Effector memory CD8-positive, alpha-beta T cell (primary cell): ENCODE measurements at places on chromosomes 12 and 14.

DNA sequence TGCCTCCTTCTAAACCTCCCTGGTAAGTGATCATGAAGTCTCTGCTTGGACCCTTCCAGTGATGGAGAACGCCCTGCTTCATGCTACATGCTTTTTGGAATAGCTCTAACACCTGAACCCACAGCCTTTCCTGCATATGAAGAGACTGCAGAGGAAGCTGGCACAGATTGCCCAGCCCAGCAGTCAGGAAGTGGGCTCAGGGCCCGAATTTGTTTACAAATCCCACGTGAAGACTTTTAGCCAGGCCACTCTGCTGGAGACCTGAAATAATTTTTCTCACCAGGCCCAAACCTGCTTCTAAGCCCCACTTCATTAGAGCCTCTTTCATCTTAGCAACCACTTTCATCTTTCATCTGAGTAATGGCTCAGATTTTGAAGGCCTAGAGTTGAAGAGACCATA, 22.9 kb downstream of the RTN1 start:
- DNase-seq = no peak

- DNase-seq = no peak
These were observed 32.8 kb upstream of the TOMM20L start for GRCh38 chr14:58362798-58363412.

DNA sequence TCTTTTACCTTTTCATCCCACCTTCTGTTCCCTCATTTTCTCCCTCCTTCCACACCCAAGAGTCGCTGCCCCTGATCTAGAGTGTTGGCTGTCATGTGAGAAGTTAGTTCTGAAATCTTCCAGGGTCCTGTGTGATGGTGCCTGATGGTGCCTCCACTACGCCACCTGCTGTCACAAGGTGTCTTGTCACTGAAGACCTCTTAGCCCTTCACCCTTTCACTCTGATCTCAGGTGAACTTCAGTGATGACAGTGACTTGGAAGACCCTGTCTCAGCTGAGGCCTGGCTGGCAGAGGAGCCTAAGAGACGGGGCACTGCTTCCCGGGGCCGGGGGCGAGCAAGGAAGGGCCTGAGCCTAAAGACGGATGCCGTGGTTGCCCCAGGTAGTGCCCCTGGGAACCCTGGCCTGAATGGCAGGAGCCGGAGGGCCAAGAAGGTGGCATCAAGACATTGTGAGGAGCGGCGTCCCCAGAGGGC, 7.6 kb upstream of the PFDN5 start:
- DNase-seq = peak; percentile 77

GRCh38 chr14:49986343-49987014, 93.6 kb downstream of the ARF6 start:
- DNase-seq = no peak

DNA sequence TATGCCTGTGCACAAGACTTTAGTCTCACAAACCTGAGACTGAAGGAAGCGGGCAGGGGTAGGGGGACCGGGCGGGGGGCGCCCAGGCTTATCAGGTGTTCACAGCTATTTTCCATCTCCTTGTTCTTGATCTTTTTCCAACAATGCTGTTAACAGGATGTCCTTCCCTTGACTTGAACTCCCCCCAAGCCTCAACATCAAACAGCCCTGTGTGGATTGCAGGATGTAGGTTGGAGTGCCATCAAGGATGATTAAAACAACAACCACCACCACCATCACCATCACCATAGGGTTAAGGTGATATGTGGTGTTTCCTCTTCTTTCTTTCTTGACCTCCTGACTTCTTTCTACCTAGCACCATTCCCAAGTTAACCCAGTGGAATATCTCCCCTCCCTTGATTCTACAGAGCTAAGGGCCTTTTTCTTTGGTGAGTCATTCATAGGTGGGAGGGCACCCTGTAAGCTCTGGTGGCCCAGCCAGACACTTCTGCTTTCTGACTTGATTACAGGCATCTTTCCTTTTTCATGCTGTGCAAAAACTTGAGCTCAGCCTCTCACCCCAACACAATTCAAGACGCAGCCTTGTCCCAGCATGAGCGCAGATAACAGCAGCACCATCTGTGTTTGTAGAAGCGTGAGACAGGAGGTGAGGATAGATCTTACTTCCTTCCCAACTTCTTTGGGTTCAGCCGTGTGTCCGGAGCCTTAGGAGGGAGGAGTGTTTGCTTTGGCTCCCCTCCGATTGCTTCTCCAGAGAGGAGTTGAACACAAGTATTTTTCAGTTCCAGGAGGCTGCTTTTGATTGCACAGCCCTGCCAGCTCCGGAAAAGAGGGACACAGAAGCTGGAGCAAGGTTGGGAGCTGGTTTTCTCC, 26.8 kb downstream of the FLVCR2 start:
- DNase-seq = no peak

DNA sequence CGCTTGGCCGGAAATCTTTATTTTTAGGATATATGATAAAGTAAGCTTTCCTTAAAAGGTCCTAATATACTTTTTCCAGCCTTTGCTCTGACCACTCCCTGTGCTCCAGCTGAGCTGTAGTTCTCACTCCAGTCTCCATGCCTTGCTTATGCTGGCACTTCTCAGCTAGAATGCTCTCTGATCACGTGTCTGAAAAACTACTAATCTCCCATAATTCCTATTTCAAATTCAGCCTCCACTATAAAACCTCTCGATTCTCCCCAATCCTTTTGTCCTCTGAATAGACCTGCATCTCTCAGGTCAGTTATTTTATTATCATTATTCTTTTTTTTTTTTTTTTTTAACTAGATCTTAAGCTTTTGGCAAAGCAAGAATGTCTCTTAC, 3.7 kb downstream of the BIN2 start:
- DNase-seq = no peak

DNA sequence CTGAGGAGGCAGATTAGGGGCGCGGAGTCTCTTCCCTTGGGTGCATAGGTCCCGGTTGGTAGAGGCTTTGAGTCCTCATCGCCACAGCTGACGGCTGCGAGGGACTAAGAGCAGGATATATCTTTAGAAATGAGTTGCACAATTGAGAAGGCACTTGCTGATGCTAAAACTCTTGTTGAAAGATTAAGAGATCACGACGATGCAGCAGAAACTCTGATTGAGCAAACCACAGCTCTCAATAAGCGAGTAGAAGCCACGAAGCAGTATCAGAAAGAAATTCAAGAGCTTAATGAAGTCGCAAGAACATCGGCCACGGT, 22.1 kb downstream of the SPATS2 start:
- no peak for DNase-seq

DNA sequence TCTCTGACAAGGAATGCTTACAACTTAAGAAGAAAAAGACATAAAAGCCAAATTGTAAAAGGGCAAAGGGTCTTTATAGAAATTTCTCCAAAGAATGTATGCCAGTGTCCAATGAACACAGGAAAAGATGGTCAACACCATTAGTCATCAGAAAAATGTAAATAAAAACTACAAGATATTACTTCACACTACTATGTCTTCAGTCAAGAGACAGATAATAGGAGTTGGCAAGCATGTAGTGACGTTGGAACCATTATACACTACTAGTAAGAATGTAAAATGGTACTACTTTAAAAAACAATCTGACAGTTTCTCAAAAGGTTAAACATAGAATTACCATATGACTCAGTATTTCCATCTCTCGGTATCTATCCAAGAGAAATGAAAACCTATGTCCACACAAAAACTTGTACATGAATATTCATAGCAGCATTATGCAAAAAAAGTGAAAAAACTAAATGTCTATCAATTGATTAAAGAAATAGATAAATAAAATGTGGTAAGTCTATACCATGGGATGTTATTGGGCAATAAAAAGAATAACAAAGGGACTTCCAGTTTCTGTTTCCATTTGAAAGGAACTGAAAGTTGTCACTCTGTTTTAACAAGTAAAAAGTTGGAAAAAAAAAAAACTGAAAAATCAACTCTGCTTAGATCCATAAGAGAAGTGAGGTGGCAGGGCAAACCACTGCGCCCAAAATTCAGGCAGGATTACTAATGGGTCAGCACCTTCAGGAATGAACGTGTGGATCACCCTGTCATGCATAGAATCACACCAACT, 69.8 kb downstream of the ALG10B start:
- DNase-seq = no peak

- no peak for DNase-seq
These were observed 132.2 kb downstream of the ANO4 start for GRCh38 chr12:100926669-100927248.

DNA sequence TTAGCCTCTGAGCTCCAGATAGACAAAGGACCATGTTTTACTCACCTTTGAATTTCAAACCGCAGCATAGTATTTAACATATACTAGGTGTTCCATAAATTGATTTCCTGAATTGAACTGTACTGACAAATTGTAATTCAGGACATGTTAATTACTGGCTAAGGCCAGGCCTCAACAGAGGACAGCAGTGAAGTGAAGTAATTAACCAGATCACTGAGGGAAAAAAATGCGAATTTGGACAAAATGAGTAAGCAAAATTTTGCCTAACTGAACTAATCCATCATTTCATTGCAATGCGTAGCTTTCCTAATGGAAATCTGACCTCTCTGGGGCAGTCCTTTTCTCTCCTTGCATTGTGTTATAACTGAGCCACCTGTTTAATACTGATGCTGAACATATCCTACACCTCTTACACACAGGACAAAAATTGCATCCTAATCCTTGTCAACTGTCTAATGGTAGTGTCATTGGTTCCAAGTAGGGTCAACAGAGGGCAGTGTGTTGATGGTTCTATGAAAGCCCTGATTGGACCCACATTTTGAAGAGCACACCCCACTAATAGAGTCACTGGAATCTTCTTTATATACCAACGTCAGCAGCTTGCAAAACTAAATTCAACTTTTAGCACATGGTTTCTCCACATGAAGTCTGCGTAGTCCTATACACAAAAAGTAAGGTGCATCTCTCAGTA, 148.4 kb downstream of the SLC25A21 start:
- DNase-seq = no peak

DNA sequence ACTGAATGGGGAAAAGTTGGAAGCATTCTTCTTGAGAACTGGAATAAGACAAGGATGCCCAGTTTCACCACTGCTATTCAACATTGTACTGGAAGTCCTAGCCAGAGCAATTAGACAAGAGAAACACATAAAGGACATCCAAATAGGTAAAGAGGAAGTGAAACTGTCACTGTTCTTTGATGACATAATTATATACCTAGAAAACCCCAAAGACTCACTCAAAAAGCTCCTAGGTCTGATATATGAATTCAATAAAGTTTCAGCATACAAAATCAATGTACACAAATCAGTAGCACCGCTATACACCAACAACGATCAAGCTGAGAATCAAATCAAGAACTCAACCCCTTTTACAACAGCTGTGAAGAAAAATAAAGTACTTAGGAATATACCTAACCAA, 157.3 kb upstream of the DDHD1 start:
- DNase-seq = no peak

DNA sequence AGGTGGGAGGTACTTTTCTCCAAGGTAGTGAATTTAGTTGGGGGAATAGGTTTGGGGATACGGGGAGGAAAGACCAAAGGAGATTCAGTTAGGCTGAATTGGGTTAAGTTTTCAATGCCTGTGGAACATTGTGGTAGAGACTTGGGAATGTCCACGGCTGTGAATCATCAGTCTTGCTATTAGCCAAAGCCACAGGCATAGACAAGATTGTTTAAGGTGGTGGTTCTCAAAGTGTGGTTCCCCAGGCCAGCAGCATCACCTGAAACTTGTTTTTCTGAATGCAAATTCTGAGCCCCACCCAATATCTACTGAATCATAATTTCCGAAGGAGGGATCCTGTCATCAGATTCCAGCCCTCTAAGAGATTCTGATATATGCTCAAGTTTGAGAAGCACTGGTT, 316.2 kb downstream of the EGLN3 start:
- DNase-seq = no peak

- no peak for DNase-seq
These were observed 72.8 kb downstream of the TAOK3 start for GRCh38 chr12:118299791-118300460.

DNA sequence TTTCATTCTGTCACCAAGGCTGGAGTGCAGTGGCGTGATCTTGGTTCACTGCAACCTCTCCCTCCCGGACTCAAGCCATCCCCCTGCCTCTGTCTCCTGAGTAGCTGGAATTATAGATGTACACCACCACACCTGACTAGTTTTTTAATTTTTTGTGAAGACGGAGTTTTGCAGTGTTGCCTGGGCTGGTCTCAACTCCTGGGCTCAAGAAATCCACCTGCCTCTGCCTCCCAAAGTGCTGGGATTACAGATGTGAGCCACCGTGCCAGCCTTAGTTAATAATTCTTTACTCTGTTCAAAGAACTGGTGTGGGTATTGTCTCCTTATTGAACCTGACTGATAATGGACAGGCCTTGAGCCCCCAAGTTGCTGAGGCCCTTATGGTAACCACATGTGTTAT, 10.4 kb upstream of the KRT7 start:
- no peak for DNase-seq

GRCh38 chr14:26845151-26845818, 247.5 kb upstream of the NOVA1 start:
- no peak for DNase-seq

DNA sequence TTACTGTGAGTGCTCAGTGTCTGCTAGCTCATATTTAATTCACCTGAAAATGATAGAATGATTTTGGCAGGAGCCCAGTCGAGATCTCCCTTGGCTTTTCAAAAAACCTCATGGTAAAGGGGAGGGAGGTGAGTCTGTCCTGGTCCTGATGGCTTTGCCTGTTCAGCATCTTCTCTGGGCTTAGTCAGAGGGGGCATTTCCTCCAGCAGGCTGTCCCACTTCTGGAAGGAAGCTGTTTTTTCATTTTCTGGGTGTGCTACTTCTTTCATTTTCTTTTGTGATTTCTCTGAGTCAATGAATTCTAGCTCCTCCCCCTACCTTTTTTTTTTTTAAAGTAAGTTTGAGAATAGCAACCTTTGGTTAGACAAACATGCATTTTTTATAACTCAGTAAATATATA, 58.8 kb downstream of the TMX1 start:
- DNase-seq = no peak

- no peak for DNase-seq
These were observed 7.8 kb upstream of the TBX3 start for GRCh38 chr12:114691763-114692185.

DNA sequence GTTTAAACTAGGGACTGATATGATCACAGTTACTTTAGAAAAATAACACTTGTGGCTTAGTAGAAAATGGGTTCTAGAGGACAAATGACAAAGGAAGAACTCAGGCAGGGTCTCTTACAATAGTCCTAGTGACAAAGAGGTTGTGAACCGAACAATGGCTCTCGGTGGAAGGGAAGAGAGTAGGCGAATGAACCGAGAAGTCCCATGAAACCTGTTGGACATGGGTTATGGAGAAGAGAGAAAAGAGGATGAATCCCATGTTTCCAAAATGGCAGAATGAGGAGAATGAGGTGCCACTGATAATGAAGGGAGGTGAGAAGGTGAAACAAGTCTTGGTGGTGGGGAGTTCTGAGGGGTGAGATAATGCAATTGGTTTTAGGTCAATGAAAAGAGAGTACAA, 94.1 kb downstream of the PPM1H start:
- DNase-seq = no peak

- DNase-seq = no peak
These were observed 16.4 kb downstream of the NAV3 start for GRCh38 chr12:77847060-77847541.

GRCh38 chr12:18946106-18946505, 183.4 kb upstream of the PLEKHA5 start:
- DNase-seq = no peak

GRCh38 chr12:47829584-47829983, 9.9 kb upstream of the HDAC7 start:
- no peak for DNase-seq

- no peak for DNase-seq
These were observed 9.7 kb upstream of the GLT1D1 start for GRCh38 chr12:128843538-128843937.

- DNase-seq = no peak
These were observed 192.4 kb downstream of the PELI2 start for GRCh38 chr14:56310643-56311042.
